ENCODE measurements at places on chromosomes 2 and 18. TPM values are rescaled to one million over a fixed set of nuclear protein-coding genes. Genes with fewer than 3 reads are reported as not detected.
A peak's percentile ranks its signal among the peaks of the same experiment; 100 is the strongest.

GRCh38 chr2:181457121-181457740 lies at the start of gene ITGA4:
Gene ITGA4, plus strand, starts transcription at chr2:181457386. Its CDS starts 269 bp downstream, at chr2:181457655.
- peak; percentile 11 for DNase-seq

- peak; percentile 36 for DNase-seq
Measured at GRCh38 chr2:23595601-23596251, 210.7 kb downstream of the KLHL29 start.

DNA sequence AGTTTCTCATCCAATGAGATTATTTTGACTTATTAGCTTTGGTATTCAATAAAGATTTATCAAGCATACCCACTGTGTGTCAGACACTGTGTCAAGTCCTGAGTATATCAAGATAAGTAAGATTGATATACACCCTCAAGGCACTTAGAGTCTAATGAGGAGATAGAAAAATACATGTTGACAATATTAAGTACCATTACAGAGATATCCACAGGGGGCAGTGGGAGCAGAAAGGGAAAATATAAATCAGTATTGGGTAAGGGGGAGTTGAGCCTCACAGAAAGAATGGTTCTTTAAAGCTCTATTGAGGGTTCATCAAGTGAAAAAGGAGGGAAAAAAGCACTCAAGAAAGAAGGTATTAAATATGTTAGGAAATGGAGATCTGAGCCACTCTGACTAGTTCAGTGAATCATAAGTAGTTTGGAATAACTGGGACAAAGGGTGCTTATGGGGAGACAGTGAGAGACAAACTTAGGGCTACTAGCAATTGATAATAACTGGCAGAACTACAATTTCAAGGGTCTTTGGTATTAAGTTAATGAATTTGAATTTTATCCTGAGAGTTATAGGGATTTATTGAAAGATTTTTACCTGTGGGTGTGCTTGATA lies 45.5 kb upstream of the SLC8A1 start:
- DNase-seq = no peak

GRCh38 chr2:237643582-237644380 lies 16.4 kb downstream of the LRRFIP1 start:
- DNase-seq = no peak

Gene ANKRD30BL
- not detected for total RNA-seq

All from thyroid gland (tissue), 4 donors.